ENCODE measurements at places on chromosomes 7 and 10.

DNA sequence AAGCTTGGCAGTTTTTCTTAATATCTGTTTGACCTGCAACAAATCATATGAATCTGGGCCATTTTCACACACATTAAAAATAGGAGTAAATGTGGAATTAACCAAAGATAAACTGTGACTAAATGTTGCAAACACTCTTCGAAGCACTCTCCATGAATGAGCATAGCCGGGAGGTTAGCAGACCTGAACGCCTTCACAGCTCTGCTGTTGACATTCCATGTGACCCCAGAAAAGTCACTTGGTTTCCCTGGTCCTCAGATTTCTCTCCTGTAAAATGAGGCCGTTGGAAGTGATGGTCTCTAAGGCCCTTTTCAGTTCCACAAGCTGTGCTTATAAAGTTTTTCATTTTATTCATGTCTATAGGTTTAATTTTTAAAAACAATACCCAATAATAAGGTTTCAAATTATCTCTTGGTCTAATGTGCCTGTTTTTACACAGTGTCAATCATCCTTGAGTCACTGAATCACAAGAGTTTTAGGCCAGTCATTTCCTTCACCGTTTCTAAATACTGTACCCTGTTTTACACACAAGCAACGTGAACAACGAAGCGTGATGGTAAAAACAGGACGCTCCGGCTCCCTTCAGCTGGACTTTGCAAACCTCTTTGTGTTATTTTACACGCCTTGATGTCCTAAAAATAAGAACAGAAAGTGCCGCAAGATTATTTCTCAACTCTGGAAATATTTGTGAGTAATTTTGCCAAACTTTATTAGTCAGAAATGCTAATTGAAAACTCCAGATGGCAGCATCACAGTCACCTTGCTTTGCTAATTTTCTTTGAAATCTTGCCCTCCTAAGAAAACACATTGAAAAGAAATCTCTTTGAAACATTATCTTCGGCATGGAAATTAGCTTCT, 38.6 kb upstream of the MET start:
- no peak for DNase-seq

- DNase-seq = no peak
Observed at GRCh38 chr7:77293046-77293445, 93.4 kb upstream of the FGL2 start.

GRCh38 chr7:151673216-151673615, 153.5 kb upstream of the RHEB start:
- DNase-seq = no peak

- DNase-seq = no peak
Observed at GRCh38 chr10:71264345-71265200, 52.2 kb downstream of the UNC5B start.

GRCh38 chr10:94155722-94156271, 162.1 kb downstream of the PLCE1 start:
- DNase-seq = no peak

DNA sequence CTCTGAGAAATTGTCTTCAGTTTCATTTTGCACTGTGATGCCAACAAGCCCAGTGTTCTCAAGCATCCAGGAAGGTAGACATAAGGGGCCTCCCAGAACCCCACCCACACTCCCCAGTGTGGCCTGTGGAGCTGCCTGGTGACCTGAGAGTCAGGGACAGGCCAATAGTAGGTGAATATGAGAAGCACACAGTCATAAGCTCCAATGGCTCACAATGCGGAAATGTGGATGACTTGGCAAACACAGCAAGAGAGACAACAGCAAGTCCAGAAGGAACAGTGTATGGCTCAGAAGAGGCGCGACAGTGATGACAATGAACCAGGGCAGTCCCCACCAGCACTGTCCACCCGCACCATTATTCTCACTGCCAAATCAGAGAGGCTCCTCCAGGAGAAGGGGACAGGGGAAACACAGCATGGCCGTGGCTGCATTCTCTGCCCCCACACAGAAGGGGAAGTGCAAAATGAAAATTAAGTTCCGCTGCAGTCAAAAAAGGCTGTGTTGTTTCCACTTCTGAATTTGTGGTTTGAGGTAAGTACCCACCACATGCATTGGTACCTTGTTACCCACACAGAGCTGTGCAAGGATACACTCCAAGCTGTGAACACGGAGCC, 419.8 kb downstream of the GRID1 start:
- DNase-seq = no peak

- no peak for DNase-seq
Observed at GRCh38 chr7:40674316-40674715, 539.5 kb downstream of the SUGCT start.

DNA sequence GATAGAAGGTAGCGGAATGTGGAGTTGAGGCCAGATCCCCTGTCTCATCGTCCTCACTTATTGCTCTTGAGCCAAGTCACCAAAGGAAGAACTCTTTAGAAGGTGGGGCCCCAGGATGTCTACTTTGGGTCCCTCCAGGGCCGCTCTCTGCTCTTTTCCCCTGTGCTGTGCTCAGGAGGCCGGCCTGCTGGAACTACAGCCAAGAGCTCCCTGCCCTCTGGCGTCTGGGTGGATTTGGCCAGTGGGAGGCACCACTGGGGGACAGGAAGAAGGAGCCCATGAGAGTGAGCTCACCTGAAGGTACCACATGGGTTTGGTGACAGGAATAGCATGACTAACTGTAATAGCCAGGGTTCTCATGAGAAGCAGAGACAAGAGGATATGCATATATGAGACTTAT, 97.7 kb upstream of the FAM180A start:
- no peak for DNase-seq

DNA sequence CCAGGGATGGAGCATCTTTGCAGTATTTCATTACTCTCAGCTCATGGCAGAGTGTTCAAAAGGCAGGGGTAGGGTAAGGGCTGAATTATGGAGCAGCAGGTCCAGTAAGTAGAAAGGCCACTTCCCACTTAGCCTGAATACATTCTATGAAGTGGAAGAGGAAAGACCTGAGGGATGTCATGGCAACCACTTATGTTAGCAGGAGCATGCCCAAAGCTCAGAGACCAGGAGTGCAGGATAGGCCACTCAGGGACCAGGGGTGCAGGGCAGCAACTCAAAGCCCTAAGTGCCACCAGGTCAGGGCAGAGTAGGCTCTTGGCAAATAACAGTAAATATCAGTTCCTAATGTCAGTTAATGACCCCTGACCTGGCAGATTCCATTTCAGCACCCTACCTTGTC, 3.6 kb downstream of the SRI start:
- DNase-seq = no peak

GRCh38 chr10:104098358-104098925, 12.8 kb upstream of the COL17A1 start:
- no peak for DNase-seq

- DNase-seq = no peak
Observed at GRCh38 chr10:114195079-114195478, 15.9 kb downstream of the TDRD1 start.

GRCh38 chr7:106010331-106010730, 47.3 kb downstream of the CDHR3 start:
- no peak for DNase-seq

GRCh38 chr7:29565982-29566746, 2.5 kb downstream of the PRR15 start:
- DNase-seq = peak; percentile 7

GRCh38 chr7:85133006-85133405, 53.9 kb downstream of the SEMA3D start:
- no peak for DNase-seq

GRCh38 chr10:62817766-62818425, 1.7 kb upstream of the EGR2 start:
- peak; percentile 47 for DNase-seq

DNA sequence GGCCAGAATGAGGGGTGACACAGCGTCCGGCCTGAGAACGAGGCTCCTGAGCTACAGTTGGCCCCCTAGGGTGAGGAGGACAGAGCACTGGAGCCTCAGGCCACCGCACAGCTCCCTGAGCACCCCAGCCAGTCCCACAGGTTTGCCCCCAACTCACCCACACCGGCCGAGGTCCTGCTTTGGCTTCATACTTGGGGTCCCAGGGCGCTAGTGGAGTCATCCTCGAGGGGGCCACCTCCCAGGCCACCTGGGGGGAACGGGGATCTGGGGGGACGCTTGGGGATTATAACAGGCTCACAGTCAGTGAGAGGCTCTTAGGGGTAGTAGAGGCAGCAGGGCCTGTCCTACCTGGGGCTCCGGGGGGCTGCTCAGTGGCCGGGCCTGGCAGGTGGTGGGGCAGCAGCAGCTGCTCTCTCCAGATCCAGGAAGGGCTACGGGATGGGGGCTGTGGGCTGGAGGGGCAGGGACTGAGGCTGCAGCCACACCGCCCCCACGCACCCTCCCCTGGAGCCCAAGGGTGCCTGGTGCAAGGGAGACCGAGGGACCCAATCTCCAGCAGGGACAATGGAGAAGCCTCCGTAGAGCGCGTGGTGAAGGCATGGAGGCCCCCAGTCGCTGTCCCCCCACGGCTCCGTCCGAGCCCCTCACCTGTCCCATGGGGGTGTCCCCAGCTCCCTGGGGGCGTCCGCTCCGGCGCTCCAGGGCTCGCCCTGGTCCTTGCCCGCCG, 588 bp downstream of the SAP25 start:
- DNase-seq = no peak

DNA sequence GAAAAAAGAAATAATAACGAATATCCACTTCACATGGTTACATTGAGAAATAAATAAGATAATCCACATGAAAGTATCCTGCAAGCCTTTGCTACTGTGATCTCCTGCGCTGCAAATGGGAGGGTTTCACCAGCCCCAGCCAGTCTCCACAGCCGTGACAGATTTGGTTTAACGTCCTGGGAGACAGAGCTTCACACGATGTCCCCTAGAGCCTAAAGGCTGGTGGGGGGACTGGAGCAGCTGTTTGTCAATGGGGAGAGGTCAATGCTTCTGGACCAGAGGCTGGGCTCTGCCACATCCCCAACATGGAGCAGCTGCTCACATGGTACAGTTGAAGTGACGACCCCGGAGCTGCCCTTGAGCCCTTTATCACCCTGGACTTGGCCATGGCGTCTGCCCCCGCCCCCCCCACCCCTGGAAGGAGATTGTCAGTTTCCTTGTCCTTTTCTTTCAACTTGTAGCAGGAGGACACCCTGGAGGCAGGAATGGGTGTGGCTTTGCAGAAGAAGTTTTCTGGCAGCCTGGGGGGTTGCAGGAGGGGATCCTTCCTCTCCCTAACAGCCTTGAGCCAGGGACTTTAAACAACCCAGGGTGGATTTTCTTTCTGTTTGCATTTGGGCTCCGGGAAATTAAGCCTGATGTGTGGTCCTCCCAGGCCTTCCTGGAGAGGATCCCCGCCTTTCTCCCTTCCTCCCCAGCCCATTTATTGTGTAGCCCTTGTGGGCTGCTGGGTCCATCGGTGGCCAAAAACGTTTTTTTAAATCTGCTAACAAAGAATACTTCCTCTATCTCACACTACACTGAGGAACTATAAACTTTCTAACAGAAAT, 37.0 kb upstream of the MXI1 start:
- DNase-seq = no peak

DNA sequence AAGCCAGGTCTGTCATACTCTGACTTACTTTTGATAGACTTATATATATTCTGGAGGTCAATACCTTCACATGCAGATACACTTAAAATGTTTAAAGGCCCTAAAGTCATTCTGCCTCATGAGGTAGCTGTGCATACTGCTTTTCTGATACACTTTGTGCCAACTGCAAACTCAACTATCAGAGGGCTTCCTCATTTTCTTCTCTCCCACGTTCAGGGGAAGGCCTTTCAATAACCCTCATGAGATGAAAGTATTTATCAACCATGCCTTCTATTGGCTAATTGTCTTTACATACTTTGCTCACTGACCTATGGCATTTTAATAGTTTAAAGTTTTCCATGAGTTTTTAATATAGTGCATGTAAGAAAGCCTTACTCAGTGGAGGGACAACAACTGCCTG, 112.7 kb upstream of the AMPH start:
- no peak for DNase-seq
